ENCODE measurements at places on chromosomes 4 and X.

GRCh38 chrX:129099207-129099606 is 424.1 kb downstream of the SMARCA1 start:
- DNase-seq: no peak

DNA sequence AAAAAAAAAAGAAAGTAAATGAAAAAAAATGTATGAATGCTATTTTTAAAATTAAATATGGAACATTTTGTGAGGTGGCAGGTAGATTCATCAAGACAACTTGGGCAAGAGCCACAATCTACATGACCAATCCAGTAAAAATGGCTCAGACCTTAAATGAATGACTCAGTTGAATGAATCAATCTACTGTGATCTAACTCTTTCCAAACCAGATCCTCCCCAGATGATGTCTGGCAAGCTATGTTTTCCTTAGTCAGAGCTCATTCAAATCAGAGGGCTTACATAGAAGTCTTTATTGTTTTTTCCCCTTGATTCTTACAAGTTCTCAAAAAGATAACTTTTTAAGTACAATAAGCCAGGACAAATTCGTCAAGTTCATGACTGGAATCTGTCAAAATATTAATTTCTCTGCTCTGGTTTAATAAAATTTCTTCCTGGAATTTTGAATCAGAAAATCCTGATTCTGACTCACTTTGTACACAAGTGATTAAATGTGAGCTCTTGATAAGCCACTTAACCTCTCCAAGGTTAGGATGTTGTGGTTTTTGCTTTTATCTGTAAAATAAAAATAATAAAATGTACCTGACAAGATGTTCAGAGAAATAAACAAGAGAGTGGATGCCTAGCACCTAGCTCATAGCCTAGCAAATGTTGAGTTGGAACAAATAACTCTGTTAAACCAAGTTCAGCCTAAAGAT is 105.6 kb upstream of the SMIM31 start:
- DNase-seq: no peak

DNA sequence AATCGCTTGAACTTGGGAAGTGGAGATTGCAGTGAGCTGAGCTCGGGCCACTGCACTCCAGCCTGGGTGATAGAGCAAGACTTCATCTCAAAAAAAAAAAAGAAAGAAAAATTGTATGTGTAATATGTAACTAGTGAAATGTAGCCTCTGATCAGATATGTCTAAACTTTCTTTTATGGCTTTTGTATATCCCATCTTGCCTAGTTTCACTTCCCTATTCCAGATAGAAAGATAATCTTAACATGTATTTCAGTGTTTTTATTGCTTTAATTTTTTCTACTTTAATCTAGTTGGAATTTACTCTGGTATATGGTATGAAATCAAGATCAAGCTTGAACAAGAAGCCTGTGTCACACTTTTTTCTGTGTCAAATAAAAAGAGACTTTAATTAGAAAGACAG is 1.9 kb upstream of the ZNF41 start:
- DNase-seq: no peak

GRCh38 chrX:13092455-13092941 is 48.1 kb upstream of the FAM9C start:
- DNase-seq: peak; percentile 40

GRCh38 chr4:141871086-141871770 is 234.8 kb downstream of the IL15 start:
- DNase-seq: no peak

GRCh38 chr4:98341309-98341708 is 80.1 kb downstream of the RAP1GDS1 start:
- no peak for DNase-seq

- DNase-seq: no peak
Measured at GRCh38 chr4:79759793-79760192, 313.2 kb downstream of the ANTXR2 start.

- no peak for DNase-seq
Measured at GRCh38 chr4:139492429-139492828, 38.5 kb downstream of the RAB33B start.

DNA sequence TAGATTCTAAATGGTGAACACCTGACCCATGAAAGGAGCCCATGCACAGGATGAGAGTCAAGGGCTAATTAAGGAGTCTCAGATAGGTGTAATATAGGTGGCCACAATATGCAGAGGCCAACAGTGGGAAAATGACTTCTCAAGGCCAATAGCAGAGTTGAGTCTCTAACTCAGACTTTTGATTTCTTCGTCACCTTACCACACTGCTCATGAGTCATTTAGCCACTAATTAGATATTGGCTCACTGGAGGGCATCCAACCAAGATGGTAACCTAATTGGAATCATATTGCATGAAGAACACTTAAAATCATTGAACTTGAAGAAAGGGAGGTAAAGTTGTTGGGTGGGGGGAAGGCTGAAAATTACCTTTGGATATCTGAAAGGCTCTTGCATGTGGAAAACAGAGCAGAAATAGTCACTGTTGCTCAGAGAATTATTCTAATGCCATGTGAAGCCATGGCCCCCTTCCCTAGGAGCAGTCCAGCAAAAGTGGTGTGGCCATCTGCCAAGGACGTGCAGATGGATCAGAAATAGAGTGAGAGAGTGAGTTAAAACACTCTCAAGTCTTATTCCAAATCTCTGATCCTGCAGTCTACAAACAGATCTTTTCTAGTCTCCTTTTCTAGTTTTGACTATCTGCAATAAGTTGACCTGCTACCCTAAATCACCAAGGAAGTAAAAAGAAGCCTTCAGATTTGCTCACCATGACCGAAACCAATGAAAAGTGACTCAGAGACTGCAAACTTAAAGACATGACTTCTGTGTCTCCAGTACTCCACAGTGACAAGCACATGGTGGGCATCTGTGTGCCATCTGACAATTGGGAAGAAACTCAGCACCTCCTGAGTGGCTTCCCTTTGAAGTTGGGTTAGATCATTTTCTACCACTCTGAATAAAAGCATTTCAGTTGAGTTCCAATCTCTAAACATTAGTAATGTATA is 93.9 kb upstream of the C1QTNF7 start:
- no peak for DNase-seq

GRCh38 chr4:88106205-88106604 is 52.2 kb downstream of the ABCG2 start:
- no peak for DNase-seq

- no peak for DNase-seq
Measured at GRCh38 chr4:87019246-87019791, 84.5 kb downstream of the AFF1 start.

- no peak for DNase-seq
Measured at GRCh38 chr4:86848136-86848535, 1.0 kb downstream of the SLC10A6 start.

DNA sequence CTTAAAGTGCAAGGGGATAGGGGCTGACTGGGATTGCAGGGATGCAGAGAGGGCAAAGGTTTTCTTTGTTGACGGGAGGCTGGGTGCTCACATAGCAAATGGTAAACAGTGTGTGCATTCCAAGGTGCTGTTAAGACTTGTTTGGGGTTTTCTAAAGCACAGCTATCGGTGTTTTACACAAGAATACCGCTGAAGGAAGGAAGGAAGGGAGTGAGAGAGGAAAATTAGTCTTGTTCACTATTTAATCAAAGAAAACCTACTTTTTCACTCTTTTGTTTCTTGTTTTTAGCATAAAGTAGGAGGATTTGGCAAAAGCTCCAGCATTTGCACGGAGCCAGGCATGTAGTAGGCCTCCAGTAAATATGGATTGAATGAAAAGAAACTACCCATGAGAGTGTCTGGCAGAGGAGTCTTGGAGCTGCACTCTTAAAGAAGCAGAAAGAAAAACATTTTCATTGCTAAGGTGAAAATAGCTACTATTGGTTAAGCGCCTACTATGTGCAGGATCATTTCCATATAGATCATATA is 99.7 kb downstream of the FIP1L1 start:
- DNase-seq: no peak

- DNase-seq: no peak
Measured at GRCh38 chrX:42869011-42869410, 91.0 kb upstream of the PPP1R2C start.

DNA sequence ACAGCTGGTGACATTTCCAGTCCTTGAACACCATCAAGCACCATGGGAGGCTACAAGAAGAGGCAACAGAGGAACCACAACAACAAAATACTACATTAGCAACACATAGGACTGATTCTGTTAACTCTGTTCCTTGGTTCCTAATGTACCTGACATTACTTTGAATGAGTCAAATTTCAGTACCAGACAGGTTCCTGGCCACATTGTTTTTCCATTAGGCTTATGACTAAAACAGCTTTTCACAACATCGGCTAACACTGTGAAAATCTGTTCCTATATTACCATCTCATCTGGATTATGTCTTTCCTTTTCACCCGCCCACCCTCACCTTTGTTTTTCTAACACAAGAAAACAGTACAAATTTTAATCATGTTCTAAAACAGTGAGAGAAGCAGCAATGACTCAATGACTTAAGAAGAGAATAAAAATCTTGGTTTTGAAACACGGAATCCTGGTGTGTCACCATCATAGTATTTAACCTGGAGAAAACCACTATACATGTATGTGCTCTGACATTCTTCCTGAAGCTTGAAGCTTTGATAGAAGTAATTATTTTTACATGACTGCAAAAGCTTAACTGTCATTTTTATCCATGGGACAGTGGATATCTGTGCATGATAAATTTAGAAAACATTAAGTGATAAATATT is 143.9 kb downstream of the SCFD2 start:
- no peak for DNase-seq

DNA sequence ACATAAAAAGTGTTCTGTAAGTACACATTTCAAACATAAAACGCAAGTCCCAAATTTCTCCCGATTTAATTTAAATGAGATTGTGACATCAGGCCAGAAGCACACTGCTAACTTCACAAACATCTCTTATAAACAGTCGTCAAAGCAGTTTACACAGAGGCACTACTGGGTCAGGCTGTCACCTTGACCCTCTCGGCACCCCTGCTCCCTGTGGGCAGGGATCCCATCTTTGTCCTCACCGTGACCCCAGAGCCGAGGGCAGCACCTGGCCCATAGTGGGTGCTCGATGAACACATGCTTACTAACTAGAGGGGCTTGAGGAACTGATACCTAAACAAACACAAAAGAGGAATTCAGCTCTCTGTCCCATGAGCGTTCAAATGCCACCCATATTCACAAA is 22.2 kb downstream of the QDPR start:
- no peak for DNase-seq

DNA sequence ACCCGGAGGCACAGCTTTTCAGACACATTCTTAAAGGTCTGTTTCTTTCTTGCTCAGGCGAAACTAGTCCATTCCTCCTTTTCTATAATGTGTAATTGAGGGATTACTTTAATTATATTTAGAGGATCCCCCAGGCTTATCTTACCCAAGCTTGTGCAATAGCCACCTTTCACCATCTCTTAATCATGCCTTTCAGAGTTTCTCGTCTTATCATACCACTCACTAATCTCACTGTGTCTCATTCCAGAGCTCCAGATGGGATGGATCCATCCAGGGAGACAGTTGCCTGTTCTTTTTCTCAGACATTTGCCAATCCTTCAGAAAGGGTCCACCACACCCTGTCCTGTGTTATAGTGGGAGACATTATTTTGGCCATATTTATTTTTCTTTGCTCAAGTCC is 12.5 kb downstream of the SPARCL1 start:
- no peak for DNase-seq

GRCh38 chrX:153608376-153608775 is 9.4 kb upstream of the CCNQ start:
- no peak for DNase-seq

DNA sequence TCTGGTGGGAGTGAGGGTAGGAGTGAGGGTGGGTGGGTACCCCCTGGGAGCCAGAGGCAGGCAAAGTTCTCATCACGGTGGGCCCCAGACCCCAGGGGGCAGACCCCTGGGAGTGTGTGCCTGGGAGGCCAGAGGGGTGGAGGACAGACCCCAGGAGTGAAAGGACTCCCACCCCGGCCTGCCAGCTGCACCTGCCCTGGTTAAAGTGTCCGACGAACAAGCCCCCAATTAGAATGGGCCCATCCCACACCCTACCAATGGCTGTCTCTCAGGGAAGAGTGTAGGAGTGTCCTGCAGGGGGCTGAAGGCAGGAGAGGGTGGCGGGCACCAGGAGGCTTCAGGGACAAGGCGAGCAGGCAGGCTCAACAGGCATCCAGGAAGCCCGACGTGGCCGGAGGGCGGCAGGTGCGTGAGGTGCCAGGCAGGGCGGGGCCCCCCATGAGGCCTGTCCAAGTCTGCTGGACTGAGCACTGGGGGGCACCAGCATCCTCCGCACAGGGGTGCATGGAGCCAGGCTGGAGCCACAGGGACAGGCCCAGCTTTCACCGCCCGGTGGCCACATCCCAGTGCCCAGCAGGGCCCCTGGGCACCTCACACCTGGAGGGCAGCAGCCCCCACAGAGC is 8.7 kb downstream of the PDE6B start:
- DNase-seq: no peak

DNA sequence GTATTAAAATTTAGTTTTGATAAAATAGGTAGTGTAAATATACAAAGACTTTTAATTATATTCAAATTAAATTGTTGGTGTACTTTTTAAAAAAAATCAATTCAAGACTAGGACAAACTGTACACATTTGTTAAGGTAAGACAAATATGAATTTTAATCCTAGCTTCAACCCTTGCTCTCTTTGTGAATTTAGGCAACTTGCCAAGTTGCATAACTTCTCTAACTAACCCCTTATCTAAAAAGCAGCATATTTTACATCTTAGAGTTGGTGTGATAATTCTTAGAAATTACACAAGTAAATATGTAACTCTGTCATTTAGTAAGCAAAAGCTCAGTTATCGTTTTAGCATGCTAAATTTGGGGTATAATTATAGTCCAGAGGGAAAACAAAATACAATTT is 78.1 kb upstream of the FSTL5 start:
- no peak for DNase-seq

DNA sequence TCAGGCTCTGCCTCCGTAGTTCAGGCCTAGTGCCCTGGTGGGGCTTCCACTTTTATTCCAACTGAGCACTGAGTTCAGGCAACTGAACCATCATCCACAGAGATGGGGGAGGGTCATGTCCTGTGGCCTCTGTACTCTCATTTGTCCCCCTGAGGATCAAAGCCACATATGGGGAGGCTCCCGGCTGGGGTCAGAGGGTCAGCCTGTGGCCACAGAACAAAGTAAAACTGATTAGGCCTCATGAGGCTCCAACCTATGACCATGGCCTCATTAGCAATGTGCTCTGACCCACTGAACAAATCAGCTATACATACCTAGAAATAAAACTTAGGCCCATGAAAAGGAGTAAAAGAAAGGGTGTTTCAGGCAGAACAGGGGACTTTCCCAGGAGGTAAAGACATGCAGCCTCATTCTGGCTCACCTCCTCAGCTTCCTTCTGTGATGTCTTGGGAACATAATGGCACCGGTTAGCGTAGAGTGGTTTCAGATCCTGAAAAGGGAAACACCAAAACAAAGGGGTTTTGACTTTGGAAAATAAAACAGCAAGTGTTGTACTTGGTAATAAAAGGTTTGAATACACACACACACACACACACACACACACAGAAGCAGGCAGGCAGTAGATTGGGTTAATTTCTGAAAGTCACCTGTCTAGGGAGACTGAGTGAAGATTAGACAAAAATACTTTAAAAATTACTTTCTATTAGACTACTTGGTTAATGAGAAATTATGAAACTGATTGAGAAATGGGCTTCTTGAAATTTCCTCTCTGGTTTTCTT is 24.3 kb downstream of the TMEM255A start:
- DNase-seq: no peak

- DNase-seq: no peak
Measured at GRCh38 chr4:140609548-140610425, 41.0 kb upstream of the UCP1 start.

Data from activated CD8-positive, alpha-beta memory T cell treated with anti-CD3 and anti-CD28 coated beads for 1 hour (primary cell).